ENCODE measurements at places on chromosomes 2 and 18. TPM values are rescaled to one million over a fixed set of nuclear protein-coding genes. Genes with fewer than 3 reads are reported as not detected.

SNX17 gene
- total RNA-seq = 80.3 TPM

DNA sequence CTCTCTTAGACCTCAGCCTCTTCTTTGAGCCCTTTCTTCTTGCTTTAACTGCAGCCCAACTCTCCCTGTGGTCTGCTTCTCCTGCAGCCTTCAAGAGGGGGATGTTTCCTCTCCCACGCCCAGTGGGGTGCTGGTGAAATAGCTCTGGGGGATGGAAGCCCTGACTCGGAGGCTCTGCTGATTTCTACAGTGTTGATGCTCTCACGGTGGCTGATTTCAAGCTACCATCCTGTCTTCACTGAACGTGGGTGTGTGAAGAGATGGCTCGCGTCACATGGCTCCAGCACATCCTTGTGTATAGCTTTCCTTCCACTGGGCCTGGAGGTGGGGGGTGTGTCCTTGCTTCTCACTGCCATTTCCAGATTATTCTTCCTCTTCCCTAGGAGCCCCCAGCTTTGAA, 20.0 kb downstream of the MPP4 start:
- no peak for DNase-seq

DNA sequence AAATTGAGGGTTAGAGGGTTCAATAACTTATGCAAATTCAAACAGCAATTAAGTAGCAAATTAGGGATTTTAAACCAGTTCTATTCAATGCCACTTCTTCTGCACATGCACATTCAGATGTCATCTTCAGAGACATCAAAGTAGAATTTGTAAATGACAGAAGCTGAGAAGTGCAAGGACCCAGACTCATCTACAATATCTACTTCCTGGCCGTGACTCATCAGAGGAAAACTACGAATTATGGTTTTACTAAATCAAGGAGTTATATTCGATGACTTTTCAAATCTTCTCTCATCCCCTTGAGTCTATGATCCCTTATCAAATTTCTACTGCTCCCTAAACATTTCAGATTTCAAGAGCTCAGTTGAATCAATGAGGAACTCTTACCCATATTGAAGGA, 20.0 kb upstream of the STAT4 start:
- no peak for DNase-seq

GRCh38 chr2:171804456-171804855, 89.6 kb downstream of the SLC25A12 start:
- DNase-seq = no peak

DNA sequence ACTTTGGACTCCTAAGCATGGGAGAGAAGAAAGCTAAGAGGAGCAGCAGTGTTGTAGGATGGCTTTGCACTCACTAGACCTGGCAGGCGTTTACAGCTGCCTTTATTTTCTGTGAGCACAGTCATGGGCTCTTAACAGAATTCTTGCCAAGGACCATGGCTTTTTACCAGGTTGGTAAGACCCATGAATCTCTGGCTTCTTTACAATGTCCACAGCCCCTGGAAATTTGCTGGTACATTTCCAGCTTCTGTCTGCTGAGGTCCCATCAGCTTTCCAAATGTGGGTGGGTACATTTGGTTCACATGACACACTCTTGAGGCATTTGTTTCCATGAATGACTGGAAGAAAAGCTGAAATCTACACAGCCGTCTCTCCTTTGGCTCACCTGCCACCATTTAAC, 162.7 kb downstream of the PPP1R1C start:
- DNase-seq = no peak

CCDC148 gene
- total RNA-seq = 0.30 TPM

DNA sequence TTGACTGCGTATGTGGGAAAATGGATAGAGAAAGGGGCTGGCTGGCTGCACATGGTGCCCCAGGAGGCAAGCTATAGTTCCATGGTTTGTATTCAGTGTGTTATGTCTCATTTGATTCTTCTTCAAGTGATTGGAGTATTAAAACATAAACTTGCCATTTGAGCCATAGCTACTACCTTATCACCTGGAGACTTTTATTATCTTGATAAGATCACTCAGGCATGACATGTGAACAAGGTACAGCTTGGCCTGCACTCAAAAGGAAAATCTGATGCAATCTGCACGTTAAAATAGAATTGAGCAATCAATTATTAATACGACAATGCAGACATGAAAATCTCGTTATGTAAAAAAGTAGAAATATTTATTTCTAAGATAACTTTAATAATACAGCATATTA, 116.9 kb downstream of the RND3 start:
- no peak for DNase-seq

SIX3 gene
- not detected for total RNA-seq

DNA sequence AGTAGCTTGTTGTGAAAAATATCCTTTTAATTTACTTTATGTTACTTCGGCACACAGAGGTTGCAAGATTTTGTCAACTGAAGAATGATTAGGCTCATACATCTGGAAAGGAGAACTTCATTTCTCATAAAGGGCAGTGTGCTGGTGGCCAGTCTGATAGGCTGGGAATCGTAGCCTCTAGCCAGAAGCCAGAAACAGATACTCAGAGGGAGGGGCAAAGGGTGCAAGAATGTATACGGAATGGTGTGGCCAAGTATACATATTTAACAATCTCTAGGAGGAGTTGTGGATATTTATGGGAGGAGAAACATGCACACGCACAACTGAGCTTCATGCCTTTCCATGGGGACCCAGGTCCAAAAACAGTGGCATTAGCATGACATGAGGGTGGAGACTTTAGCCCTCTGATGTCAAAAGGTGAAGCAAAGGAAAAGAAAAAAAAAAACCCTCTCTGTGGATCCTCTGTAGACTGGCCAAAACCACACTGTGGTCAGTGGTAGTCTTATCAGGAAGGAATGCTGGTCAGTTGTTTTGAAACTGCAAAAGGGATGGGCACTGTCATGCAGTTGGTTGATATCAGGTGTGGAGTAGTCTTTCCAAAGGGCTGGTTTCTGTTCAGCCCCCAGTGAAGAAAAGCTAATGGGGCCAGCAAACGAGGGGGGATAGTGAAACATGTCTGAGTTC, 34.9 kb upstream of the APCDD1 start:
- DNase-seq = no peak

CHRNG gene
- not detected for total RNA-seq

- no peak for DNase-seq
These were observed 50.6 kb upstream of the STAT1 start for GRCh38 chr2:191064590-191064989.

CNTNAP5 gene
- not detected for total RNA-seq

DNA sequence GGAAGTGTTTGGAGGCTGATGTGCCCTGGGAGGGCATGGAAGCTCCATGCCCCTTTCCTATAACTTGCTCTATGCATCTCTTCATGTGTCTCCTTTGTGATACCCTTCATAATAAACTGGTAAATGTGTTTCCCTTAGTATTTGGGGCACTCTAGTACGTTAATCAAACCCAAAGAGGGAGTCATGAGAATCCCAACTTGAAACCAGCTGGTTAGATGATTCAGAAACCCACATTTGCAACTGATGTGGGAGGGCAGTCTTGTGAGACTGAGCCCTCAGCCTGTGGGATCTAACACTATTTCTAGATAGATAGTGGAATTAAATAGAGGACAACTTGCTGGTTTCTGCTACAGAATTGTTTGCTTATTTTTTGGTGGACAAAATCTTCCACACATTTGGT, 20.3 kb downstream of the ANKRD30B start:
- no peak for DNase-seq

DNA sequence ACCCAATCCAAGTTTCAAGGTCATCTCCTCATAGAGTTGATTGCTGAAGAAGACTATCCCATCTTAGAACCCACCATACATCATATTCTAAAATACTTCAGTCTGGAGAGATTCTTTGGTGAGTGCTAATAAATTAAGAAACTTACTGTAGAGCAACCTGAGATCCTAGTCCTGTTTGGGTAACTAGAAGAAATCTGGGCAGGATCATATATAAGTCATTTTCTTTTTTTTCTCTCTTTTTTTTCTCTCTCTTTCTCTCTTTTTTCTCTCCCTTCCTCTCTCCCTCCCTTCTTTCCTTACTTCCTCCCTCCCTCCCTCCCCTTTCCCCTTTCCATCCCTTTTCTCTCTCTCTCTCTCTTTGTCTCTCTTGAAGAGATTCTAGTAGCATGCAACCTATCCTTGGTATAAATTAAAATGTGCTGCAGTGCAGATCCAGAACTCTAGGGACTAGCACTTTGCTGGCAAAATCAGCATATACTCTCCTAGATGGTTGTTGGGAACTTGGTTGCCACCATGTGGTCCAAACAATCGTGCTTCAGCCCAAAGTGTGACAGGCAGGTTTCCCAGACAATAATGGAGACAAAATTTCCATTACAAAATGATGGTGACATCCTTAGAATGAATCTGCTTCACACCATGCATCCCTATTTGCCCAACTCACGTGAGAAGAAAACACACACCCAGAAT, 399.4 kb upstream of the CELF4 start:
- no peak for DNase-seq

GRCh38 chr2:104852090-104852666, 1.7 kb upstream of the POU3F3 start:
- DNase-seq = no peak

- DNase-seq = no peak
These were observed 77.8 kb upstream of the SETBP1 start for GRCh38 chr18:44602845-44603244.

DNA sequence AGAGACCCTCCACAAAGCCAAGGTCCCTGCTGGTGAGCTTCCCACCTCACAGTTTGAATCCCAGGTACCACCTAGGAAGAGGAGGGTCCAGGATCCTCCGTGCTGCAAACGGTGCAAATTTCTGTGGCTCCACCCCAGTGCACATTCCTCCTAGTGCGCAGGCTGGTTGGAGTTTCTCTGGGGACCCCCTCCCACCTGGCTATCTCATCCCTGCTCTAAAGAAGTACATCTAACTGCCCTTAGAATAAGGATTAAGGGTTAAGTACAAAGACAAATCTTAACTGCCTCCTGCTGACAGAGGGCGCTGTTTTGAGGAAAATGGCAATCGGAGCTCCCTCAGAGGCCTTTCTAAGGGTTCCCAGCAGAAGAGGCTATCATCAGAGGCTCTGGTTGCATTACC, 109.6 kb upstream of the FSIP2 start:
- no peak for DNase-seq

DNA sequence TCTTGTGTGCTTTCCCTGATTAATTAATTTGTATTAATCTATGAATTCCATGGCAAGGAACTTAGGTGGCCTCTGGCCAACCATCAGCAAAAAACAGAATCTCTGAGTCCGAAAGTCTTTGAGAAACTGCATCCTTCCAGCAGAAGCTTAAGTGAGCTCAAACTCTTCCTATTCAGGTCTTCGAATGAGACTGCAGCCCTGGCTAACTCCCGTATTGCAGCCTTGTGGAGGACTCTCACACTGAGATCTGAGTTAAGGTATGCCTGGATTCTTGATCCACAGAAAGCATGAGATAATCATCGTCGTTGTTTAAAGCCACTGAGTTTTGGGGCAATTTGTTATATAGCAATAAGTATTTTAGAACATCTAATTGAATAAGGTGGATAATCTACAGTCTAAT, 1143.9 kb upstream of the NXPH2 start:
- no peak for DNase-seq

- DNase-seq = no peak
These were observed 369.6 kb downstream of the PID1 start for GRCh38 chr2:228901531-228901930.

BOLL gene
- total RNA-seq = not detected

GRCh38 chr2:46309052-46309953, 12.1 kb downstream of the EPAS1 start:
- no peak for DNase-seq

DNA sequence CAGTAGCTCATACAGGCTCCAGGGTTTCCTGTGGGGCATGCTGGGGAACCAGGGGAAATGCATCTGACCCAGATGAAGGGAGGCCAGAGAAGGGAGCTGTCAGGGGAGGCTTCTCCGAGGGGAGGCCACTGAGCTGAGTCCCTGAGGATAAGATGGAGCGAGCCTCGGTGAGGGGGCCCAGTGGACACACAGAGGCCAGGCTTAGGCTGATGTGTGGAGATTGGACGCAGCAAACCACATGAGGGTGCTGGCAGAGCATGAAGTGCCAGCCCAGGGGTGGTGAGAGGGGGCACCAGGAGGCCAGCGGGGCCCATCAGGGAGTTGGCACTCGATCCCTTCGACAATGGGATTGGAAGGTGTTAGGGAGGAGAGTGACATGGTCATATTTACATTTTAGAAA, 235.0 kb downstream of the KLHL29 start:
- no peak for DNase-seq

- DNase-seq = no peak
These were observed 3.0 kb downstream of the SLC35F6 start for GRCh38 chr2:26767129-26767528.

DNA sequence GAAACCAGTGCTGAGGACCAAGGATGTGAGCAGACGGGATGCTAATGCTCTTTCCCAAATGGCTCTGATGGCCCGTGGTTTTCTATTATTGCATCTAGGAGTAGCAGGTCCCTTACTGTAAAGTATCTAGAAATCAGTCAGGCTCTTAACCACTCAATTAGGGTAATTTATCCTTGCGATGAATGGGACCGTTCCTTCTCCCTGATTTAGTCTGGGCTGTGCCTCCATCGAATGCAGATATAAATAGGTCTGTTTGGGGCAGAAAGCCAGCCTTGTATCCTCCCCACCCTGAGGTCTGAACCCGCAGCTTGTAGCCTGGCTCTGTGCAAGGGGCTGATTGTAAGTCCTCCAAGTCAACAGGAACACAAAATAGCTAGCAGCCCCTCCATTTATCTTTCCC, 9.5 kb upstream of the SMARCAL1 start:
- DNase-seq = no peak

DNA sequence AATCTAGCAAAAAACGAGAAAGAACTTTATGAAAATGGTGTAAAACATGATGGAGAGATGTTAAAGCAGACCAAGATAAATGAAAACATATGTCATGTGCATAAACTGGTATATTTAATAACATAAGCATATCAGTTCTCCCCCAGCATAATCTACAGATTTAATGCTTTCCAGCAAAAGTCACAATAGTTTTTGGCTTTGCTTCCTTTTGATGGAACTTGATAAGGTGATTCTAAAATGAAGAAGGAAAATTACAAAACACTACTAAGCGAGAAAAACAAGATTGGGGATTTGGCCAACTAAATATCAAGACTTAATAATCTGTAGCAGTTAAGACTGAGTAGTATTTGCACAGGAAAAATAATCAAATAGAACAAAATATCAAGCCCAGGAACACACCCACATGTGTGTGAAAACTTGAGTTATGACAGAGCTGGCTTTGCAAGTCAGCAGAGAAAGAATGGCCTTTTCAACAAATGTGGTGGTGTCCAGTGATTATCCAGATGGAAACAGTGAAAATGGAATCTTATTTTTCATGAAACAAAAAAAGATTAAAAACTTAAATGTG, 83.7 kb upstream of the L3MBTL4 start:
- DNase-seq = no peak

CCDC178 gene
- 0.27 TPM for total RNA-seq

DNA sequence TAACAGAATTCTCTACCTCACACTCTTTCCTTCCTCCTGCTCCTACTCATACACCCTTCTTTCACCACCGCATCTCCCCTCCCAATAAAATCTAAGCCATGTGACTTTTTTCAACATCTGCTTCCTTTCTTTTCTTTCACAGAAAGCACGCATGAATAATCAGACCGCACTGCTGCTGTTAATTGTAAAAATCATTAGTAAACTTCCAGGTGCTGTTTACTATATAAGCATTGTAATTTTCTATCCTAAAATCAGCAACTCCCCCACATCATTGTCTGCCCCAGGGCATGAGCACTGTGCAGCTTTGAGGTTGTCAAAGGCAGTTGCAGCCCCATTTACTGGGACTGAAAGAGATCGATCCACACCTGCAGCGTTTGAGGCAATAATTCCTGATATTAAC, 782.6 kb upstream of the ID2 start:
- no peak for DNase-seq

- DNase-seq = no peak
These were observed 110.0 kb downstream of the FEZ2 start for GRCh38 chr2:36487947-36488346.

ANKRD30B gene
- total RNA-seq = not detected
